ENCODE measurements at places on chromosomes 4 and X.

- no peak for DNase-seq
Measured at GRCh38 chrX:145843146-145843904, 25.7 kb downstream of the SLITRK2 start.

- no peak for DNase-seq
Measured at GRCh38 chrX:37813570-37813969, 33.7 kb downstream of the CYBB start.

DNA sequence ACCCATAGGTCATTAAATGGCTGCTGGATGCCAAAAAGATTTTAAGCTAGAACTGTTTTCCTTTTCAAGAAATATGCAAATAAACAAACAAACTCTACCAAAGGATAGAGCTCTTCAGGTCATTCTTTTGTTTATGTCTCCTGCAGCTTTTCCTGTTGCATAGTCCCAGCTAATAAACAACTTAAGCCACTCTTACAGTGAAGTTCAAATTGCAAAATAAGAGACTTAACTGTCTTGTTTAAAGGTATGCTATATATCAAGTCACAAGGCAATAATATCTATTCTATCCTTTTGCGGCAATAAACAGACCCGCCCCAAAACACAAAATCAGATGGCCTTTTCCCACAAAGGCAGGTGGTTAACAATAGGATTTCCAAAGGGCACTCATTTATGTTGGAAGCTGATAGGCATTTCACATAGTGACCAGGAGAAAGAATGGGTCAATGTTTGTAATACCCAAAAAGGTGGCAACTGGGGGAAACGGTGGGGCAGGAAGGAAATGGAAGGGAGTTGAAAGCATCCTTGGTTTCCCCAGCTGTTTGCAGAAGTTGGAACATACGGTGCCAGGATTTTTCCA is 15.3 kb downstream of the HAND2 start:
- no peak for DNase-seq

DNA sequence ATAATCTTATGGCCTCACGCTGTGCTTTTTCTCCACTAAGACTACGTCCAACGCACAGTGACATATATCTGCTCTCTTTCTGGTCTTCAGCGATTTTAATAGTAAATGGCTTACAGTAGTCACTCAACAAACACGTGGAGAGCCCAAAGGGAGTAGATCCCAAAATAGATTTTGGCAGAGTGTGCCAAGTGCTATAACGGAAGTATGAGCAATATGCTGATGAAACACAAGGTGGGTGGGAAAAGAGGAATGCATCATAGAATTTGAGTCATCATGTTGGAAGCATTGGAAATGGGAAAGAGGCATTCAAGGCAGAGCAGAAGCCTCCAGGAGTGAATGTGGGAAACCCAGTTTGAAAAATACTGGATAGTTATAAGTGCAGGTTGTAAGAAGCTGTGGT is 129.1 kb upstream of the LDB2 start:
- peak; percentile 97 for DNase-seq

- no peak for DNase-seq
Measured at GRCh38 chr4:40310225-40310624, 24.9 kb upstream of the CHRNA9 start.

DNA sequence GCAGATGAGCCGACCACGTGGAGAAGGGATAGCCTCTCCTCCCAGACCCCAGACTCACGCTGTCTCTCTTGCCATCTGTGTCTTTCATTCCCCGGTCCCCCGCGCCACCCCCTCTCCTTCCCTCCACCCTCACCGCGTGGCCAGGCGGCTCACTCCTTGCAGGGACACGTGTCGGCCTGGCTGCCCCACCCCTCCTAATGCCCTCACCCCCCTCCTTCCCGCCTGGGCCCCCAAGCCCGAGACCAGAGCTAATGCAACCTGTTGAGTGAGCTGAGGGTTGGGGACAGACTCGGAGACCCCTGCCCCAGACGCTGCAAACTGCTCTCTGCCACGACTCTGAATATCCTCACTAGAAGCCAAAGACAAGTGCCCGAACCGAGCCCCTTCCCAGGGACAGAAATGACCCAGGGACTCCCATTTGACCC is 1.8 kb downstream of the SLC38A5 start:
- no peak for DNase-seq

DNA sequence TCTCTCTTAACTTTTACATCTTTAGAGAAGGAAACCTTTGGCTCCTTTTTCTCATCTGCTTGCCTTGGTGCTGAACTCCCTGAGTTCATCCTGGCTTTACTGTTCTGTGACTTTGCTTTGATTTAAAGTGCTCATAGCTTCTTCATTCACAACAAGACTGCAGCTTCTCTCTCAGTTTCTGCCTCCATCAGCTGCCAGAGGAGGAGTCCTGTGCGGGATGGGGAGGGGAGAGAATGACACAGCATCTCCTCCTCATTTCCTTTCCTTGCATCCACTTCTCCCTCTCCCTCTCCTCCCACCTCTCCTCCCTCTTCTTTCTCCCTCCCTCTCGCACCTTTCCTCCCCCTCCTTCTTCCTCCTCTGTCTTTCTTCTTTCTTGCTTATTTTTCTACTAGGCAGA is 42.0 kb downstream of the CBLL2 start:
- peak; percentile 22 for DNase-seq

DNA sequence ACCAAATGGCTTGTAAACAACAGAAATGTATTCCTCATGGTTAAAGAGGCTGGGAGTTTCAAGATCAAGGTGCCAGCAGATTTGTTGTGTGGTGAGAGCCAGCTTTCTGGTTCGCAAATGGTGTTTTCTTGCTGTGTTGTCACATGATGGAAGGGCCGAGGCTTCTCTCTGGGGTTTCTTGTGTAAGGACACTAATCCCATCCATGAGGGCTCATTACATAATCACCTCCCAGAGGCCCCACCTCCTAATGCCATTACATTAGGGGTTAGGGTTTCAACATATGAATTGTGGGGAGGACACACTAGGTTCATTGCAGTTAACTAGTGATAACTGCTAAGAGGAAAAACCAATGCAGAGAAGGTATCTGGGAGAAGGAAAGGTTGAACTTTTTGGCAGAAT is 103.5 kb upstream of the ENPEP start:
- no peak for DNase-seq

DNA sequence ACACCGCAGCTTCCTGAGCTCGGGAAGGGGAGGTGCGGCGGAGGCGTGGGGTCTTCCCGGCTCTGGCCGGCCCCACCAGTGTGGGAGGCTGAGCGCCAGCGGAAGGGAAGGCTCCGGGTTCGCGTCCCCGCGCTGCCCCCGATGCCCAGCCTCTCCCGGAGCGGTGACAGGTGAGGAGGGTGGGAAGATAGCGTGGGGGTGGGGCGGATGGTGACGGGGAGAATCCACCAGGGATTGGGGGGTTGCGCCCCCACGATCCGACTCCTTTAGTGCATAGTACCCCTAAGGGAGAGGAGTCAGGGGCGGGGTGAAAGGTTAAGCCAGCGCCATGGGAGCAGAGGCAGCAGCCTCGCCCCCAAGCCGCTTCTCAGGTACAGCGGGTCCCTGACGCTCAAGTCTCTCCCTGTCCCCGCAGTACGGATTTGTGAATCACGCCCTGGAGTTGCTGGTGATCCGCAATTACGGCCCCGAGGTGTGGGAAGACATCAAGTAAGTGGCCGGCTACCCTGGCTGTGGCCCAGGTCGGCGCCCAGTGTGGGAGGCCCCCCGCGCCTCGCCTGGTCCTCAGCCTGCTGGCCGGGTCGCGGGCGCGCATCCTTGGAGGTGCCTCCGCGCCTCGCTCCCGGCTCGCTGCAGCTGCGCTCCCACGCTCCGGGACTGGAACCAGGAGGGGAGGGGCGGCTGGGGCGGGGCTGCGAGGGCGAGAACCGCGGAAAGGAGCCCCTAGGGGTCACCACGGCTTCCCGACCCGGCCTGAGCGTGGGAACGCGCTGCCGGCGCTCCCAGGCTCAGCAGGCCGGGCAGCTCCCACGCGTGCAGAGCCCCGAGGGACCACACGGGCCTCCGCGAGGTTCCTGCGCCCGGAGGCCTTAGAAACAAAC is 791 bp downstream of the GUCY1B1 start:
- no peak for DNase-seq

GRCh38 chrX:152918707-152919106 is 20.8 kb downstream of the ZNF185 start:
- no peak for DNase-seq

GRCh38 chr4:109432696-109433095 is 919 bp upstream of the SEC24B start:
- peak; percentile 52 for DNase-seq

DNA sequence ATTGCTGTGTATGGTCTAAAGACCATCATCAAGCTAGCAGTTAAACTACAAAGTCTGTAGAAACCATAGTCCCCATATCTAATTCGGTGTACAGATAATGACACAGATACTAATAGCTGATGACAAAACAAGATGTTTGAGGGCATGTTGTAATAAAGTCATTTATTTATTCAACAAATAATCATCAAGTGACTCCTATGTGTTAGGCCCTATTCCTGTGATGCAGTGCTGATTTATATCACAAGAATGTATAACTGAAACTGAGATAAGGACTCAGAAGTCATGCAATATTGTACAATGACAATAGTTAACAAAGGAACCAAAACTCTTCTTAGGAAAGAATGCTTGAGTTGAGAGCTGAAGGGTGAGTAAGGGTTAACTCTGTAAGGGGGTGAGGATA is 315.0 kb upstream of the NR3C2 start:
- DNase-seq = no peak

GRCh38 chr4:176377780-176378179 is 58.0 kb downstream of the SPCS3 start:
- DNase-seq = peak; percentile 40

GRCh38 chrX:63889001-63889400 is 104.0 kb upstream of the ARHGEF9 start:
- DNase-seq = peak; percentile 27

DNA sequence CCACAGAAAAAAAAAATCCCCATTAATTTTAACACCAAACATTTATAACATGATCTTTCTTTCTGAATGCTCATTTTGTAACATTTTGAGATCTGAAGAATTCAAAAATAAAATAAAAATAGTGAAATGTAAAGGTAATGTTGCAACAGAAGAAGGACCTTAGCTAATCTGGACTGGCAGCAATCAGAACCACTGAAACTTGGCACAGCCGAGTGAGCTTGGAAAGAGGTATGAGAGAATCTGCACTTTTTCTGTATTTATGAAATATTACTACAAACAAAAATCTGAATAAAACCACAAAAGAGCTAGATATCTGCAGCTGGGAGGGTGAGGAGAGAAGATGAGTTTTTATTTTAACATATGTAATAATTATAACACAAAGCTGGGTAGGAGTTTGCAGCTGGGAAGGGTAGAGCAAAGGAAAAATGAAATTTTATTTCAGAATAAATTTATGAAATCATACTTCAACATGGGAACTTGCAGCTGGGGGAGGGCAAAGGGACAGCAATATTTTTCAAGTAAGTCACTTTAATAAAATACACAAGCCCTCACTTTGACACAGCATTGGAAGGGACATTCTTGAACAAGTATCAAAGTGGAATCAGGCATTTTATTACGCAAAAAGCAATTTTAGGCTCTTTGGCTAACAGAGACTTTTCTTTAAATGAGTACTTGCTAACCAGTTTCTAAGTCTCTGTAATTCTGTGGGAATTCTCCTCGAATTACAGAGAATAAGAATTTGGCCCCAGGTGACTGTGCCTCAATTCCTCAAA is 26.7 kb downstream of the DKK2 start:
- DNase-seq = no peak

DNA sequence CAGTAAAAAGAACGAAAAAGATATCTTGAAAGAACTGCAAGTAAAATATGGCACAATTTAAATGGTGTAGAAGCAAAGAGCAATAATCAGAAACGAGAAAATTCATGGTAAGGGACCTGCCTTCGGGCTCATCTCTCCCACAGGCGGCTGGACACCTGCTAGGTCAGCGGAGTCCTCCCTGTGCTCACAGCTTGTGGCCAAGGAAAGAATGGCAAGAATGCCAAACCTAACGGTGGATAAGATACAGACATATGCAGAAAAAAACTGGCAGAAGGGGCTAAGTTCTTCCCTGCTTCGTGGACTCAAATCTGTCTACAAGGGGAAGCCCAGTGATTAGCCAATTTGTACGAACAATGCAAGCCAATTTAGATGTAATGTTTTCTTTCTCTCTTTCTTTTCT is 152.1 kb upstream of the VCX start:
- DNase-seq = no peak

GRCh38 chr4:153269218-153269990 is 65.2 kb downstream of the TRIM2 start:
- no peak for DNase-seq

- no peak for DNase-seq
Measured at GRCh38 chr4:1459722-1460511, 53.7 kb upstream of the NKX1-1 start.

DNA sequence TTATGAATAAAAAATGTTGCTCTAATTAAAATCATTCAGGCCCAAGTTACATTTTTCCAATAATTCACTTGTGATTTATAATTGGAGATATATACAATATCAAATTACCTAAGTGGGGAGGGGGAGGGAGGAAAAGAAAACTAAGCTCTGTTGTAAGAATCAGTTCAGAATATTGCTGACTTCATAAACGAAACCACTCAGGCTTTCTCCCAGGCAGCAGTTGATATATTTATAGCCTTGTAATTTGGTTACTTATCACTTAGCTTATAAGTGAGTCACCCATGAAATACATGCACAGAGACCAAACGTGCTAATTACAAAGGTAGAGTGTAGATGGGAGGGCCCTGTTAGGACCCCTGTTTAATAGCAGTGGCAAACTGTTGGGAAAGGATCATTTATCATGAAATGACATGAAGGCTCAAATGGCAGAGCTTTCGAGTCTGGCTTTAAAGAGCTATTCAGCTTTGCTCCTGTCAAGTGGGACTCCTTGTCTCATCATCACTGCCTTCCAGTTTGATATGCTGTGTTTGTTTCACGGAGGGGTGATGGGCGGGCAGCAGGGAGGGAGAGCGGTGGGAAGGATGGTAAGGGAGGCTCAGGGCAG is 105.6 kb upstream of the PGRMC2 start:
- DNase-seq = no peak

- no peak for DNase-seq
Measured at GRCh38 chrX:140764401-140764919, 54.9 kb downstream of the LINC00632 start.

GRCh38 chr4:7648544-7649395 is 214.0 kb upstream of the PSAPL1 start:
- DNase-seq = peak; percentile 19

All from MCF 10A (cell line).